Small intestine (tissue), 16 donors: ENCODE measurements at places on chromosomes 7 and 10. TPM values are rescaled to one million over a fixed set of nuclear protein-coding genes. Genes with fewer than 3 reads are reported as not detected.

DNA sequence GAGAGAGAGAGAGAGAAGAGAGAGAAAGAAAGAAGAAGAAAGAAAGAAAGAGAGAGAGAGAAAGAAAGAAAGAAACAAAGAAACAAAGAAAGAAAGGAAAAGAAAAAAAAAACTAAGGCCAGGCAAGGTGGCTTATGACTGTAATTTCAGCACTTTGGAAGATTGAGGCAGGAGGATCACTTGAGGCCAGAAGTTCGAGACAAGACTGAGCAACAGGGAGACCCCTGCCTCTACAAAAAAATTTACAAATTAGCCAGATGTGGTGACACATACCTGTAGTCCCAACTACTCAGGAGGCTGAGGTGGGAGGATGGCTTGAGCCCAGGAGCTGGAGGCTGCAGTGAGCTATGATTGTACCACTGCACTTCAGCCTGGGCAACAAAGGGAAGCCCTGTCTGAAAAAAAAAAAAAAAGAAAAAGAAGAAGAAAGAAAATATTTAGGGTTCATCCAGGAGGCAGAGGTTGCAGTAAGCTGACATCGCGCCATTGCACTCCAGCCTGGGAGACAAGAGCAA, 2.8 kb downstream of the SERPINE1 start:
- DNase-seq: no peak

DNA sequence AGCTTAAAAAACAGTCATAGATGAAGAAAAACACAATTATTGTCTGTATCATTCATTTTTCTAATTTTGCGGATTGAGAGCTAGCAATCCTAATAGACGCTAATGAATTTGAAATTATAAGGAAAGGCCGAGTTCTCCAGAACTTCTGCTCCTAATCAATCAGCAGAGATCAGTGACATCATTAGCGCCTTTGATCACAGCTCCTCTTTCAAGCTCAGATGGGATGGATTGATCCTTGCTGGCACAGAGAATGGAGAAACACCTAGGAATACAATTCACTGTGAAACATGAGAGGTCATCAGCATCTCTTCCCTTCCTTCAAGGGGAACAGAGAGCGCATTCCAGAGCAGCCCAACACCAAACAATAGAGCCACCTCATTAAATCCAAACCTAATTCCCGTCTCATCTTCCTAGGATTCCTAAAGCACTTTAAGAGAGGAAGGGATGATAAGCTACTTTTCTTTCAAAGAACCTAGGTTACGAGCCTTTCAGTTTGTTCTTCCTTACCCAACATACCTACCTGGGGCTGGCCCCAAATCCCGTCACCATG, 24.4 kb downstream of the GLI3 start:
- no peak for DNase-seq

GRCh38 chr10:102147561-102147960, 4.6 kb upstream of the NOLC1 start:
- no peak for DNase-seq

DNA sequence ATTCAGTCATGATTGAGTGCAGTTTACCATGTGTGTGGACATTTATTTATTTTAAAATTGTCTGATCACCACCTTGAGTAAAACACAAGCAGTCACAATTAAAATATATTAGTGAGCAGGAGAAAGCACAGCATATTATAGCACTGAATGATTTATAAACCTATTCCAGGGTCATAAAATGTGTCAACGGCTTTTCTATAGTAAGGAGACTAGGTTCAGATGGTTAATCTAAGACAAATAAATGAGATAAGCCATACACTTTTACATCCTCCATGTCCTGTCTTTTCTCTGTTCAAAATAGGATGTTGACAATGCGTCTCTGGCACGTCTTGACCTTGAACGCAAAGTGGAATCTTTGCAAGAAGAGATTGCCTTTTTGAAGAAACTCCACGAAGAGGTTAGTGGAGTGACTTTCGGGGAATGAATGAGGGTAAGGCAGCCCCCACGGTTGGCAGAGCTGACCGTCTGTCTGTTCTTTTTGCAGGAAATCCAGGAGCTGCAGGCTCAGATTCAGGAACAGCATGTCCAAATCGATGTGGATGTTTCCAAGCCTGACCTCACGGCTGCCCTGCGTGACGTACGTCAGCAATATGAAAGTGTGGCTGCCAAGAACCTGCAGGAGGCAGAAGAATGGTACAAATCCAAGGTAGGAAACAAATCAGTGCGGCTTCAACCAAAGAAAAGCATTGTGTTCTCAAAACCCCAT, 5.4 kb downstream of the VIM start:
- DNase-seq: peak; percentile 10

SLIT1 gene
- not detected for polyA plus RNA-seq

DNA sequence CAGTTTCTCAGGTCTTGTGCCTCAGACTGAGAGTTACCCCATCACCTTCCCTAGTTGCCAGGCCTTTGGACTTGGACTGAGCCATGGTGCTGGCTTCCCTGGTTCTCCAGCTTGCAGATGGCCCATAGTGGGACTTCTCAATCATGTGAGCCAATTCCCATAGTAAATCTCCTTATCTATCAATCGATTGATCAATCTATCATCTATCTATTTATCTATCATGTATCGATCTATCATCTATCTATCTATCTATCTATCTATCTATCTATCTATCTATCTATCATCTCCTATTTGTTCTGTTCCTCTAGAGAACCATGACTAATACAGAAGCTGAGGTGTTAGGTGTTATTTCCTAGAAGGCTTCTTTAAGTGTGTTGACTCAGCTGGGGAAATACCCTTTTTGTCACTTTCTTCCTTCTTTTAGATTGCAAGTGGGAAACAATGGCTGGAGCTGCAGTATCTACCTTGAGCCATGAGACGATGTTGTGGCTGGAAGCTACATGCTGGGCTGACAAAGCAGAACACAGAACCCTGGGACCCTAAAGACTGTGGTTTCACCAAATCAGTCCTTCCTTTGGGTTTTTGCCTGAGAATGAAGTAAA, 234.7 kb upstream of the GLI3 start:
- no peak for DNase-seq
